ENCODE measurements at places on chromosomes 7 and 10.

DNA sequence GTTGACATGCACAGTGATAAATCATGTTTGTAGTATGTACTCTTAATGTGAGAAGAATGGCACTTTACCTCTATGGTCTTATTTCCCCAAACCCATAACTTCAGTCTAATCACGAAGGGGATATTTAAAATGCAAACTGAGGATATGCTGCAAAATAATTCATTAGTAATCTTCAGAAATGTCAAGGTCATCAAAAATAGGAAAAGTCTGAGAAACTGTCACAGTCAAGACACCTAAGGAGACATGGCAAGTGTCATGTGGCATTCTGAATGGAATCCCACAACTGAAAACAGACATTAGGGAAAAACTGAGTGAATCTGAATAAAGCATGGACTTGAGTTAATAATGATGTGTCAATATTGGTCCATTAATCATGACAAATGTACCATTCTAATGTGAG, 605.5 kb upstream of the ANKRD30A start:
- no peak for DNase-seq

DNA sequence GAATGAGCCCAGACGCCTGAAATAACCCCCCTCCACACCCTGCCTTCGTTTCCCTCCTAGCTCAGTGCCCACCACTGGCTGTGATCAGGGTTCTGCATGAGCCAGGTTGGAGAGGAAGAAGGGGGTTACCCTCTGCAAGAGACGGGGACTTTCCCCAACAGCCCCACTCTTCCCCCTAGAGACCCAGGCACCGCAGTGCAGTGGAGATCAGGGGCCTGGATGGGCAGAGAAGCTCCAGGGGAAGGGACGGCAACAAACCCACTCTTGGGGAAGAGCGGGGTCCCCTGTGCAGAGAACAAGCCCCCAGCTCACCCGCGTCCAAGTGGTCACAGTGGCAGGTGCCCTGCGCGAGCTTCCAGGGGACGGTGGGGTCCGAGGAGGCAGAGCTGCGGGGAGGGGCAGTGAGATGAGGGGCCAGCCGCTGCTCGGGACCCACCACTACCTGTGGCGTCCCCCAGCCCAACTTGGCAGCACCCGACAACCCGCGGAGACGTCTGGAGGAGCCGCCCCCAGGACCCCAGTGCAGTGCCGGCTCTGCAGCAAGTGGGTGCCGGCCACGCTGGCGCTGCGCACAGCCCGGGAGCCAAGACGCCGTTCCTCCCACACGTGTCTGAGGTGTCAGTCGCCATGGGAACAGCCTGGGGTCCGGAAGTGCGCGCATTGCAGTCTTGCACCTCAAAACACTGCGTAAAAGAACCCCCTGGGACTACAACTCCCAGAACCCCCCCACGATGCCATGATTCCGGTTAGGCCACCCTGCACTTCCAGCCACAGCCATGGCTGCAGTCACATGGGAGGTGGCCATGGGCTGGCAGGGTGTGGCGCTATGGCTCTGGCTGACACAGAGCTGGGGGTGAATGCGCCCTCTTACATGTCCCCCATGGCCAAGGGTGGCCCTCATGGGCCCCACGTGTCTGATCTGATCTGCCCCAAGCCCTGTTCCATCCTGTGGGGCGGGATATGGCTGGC, 45.8 kb upstream of the WIPI2 start:
- peak; percentile 28 for DNase-seq

DNA sequence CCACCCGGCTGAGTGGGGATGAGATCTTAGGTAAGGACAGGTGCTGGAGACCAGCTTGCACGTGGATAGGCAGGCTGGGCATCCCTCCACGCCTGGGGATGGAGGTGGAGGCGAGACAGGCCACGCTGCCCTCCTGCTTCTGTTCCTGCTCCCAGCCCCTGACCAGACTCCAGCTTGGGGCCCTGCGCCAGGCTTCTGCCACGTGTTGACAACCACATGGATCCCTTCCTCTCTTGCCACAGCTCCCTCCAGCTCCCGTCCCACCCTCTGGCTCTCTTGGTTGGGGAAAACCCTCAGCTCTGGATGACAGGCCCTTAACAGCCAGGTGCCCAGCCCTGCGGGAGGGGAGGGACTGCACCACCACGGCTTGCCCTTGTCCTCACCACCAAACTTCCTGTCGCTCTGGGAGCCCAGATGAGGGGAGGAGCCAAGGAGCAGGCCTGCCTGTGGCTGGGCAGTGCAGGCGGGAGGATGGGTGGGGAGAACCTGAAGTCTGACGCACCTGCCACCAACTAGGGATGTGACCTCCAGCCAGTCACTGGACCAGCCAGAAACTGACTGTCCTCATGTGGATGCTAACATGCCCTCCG, 36.0 kb downstream of the KCNH2 start:
- DNase-seq = peak; percentile 22

DNA sequence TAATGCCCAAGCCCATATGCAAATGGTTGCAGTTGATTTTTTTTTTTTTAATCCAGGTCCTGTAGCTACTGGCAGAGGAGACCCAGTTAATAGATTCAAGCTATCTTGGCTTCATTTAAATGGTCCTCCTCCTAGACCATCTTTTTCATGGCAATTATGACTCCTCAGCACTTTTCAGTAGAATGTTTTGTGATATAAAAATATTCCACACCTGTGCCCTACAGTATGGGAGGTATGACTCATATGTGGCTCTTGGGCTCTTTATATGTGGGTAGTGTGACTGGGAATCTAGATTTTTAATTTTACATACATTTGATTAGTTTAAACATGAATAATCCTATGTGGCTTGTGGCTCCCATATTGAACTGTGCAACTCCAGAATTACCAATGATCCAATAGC, 80.1 kb downstream of the ITGB1 start:
- no peak for DNase-seq

DNA sequence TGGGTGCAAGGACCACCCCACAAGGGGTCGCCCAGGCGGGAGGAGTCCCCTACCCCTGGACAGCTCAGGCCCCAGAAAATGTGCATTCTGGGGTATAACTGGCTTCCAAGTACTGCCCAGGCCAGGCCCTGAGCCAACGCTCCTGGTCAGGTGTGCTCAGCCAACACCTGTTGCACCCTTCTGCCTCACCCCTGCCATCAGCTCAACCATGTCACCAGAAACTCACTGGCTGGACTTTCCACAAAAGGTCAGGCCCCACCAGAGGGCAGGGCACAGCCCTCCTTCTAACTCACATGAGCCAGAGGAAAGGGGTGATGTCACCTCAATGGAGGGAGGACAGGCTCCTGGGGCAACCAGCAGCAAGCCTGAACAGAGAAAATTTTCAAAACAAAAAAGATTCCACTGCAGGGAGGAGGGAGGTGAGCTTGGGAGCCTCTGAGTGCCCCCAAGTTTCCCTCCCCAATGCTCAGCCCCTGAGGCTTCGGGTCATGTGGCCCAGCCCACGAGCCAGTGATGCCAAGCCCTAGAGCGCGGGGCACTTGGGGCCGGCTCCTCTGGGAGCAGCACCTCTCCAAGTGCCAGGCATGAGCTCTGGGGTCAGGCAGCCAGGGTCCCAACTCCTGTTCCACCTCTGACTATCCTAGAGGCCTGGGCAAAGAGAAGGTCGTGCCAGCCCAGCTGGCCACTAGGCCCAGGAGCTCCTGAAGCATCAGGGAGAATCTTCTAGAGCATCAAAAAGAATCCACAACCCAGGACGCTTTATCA, 2.2 kb downstream of the OGDHL start:
- DNase-seq = no peak

- DNase-seq = no peak
Observed at GRCh38 chr10:49242604-49243003, 54.4 kb upstream of the TMEM273 start.

DNA sequence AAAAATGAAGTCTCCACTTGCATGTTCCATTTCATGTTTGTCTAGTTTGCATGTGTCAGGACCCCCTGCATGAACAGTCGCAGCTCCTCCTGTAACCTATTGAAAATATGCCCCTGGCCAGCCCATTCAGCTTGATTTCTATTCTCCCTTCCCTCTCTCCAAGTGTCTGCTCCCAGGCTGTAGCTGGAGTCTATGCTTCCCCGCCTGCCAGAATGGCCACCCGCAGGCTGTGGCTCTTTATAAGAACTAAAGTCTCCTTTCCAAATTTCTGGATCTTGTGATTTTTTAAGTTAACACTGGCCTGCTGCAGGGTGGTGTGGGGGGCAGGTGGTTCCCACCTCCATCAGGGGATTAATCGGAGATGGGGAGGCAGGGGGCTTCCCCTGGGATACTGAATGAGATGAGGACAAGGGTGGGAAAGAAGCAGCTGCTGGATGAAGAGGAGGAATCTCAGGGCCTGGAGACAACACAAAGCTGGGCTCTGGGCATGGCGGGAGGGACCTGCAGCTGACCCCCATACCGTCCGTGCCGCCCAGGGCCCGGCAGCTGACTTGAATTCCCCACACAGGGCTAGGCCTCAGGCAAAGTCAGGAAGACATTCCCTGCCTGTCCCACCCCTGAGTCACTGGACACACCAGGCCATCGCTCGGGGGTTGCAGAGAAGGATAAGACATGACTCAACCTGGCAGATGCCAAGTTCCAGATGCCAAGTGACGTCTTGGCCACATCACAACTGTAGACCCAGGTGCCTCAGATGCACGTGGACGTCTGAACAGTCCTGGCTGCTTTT, 399.5 kb upstream of the FOXK1 start:
- DNase-seq = no peak

- DNase-seq = no peak
Observed at GRCh38 chr7:30511973-30512662, 7.5 kb upstream of the GGCT start.

- DNase-seq = peak; percentile 7
Observed at GRCh38 chr7:106947244-106947728, 82.2 kb downstream of the PIK3CG start.

DNA sequence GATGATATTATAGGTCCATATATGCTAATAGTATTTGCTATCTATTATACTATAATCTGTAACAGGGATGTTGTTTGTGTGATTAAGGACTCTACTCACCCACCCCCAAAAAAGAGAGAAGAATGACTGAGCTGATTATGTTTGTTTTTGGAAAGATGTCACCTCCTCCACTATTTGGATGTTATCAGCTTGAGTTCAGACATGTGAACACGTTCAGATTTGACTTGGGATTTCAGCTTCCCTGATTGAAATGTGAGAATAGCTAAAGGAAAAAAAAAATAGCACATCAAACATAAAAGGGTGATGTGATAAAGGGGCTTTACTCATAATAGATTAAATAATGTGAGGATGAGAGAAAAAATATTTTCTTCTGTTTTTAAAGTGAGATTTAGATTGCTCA, 81.2 kb downstream of the VTI1A start:
- no peak for DNase-seq

DNA sequence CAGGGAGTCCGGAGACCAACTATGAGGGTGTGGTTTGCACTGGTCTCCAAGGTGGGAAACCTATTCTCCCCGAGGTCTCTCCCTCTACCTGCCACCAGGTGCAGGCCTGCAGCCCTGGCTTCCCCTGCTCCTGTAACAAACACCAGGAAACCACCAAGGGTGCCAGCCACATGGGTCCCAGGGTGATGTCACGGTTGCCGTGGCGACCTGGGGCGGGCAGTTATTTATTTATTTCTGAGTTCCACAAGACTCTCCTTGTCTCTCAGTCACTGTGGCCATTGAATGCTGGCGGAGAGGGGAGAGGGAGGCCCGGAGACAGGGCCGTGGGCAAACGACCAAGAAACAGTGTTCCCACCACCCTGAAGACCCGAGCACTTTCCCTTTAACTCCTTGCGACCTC, 27.0 kb downstream of the MMD2 start:
- DNase-seq = no peak

DNA sequence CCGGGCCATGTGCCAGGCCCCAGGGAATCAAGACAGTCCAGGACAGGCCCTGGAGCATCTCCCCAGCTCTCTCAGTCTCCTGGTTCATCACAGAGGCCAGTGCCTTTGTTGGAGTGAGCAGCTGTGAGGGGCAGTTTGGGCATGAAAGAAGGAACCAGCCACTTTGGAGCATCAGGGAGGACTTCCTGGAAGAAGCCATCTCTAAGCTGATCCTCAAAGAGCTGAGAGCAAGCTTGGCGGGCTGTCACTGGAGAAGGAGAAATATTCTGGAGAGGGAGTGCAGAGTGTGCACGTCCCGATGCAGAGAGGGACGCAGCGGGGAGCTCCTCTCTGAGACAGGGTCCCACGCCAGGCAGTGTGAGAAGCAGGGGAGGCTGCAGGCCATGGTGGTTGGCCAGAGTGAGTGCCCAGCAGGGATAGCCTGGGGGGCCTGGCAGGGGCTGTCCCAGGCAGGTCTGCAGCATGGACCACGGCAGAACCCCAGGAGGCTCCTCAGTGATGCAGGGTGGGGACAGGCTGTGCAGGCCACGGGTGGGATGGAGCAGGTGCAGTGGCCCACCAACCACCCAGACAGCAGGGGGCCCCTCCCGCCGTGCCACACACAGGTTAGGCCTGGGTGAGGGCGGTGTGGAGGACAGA, 34.7 kb downstream of the PWWP2B start:
- DNase-seq = no peak

GRCh38 chr7:70237256-70237655, 639.0 kb downstream of the AUTS2 start:
- DNase-seq = no peak

DNA sequence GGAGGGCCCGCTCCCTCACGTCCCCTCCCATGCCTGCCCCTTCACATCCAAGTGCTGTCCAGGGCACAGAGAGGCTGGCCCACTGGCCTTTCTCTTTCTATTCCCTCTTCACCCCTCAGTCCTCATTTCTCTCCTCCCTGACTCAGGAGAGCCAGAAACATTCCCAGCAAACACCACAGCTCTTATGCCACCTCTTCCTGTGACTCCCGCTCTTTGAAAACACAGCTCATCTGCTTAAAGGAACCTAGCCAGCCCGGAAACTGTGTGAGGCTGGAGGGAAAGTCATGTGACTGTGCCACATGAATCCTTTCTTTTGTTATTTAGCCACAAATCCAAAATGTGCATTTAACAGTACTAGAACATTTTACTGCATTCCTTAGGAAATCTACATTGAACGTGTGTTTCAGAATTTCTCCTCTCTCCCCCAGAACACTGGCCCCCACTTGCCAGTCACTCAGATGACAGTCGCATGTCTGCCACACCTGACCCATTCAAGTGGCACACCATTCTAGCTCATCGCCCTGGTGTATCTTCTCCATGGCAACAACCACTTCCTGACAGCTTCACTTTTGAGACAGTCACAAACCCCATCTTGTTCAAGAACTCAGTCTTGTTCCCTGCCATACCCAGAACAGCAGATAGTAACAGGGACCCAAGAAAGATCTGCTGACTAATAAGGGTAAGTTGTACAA, 42.8 kb downstream of the GRB10 start:
- peak; percentile 20 for DNase-seq

GRCh38 chr10:30793093-30793492, 163.5 kb upstream of the LYZL2 start:
- DNase-seq = no peak

All from activated CD4-positive, alpha-beta T cell treated with anti-CD3 and anti-CD28 coated beads for 24 hours (primary cell).